CD4-positive, alpha-beta T cell treated with Interleukin-17A for 4 hours (primary cell): ENCODE measurements at places on chromosomes 12 and 14.

DNA sequence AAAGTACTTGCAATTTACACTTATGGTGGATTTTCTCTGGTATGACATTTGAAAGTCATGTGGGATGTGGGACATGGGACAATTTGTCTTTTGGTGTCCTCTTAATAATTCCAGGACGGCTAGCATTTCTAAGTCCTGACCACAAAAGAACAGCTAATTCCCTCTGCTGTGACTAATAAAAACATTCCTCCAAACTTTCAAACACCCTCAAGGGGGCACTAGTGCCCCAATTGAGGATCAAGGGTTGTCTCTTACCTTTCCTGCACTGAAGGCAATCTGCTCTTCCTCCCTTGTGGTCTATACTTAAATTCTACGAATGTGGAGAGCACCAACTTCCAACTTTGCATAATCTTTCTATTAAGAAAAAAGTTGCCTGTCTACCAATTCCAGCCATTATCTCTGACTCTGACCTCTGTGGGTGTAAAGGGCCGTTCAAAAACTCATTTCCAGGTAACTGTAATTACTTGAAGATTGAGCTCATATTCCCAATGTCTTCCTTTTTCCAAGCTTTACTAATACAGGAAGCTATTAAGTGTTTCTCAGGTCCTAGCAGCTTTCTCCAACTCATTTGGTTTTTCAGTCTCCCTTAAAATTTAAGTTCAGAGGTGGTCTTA, 210.2 kb downstream of the PTPRO start:
- peak; percentile 74 for DNase-seq

- no peak for DNase-seq
Measured at GRCh38 chr14:28758253-28758884, 8.2 kb upstream of the FOXG1 start.

- no peak for DNase-seq
Measured at GRCh38 chr12:62865065-62865464, 69.9 kb downstream of the PPM1H start.

DNA sequence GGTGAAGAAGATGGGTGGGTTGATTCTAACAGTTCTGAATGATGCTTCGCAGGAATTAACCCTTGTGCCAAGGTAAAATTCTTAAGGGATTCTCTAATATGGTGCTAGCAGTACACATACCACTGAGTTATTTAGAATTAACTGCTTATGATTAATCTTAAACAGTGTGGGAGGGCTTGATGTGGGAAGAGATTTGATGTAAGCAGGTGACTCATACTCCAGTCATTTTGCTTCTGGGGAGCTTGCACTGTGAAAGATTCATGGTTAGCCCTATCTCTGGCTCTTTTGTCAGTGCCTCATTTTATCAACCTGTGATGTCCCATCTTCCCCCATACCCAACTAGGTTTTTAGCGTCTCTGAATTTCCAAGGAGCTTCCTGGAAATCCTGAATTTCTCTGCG, 83.8 kb downstream of the NRXN3 start:
- no peak for DNase-seq

- DNase-seq, result no peak
Measured at GRCh38 chr14:36506732-36507614, 13.1 kb downstream of the NKX2-1 start.

DNA sequence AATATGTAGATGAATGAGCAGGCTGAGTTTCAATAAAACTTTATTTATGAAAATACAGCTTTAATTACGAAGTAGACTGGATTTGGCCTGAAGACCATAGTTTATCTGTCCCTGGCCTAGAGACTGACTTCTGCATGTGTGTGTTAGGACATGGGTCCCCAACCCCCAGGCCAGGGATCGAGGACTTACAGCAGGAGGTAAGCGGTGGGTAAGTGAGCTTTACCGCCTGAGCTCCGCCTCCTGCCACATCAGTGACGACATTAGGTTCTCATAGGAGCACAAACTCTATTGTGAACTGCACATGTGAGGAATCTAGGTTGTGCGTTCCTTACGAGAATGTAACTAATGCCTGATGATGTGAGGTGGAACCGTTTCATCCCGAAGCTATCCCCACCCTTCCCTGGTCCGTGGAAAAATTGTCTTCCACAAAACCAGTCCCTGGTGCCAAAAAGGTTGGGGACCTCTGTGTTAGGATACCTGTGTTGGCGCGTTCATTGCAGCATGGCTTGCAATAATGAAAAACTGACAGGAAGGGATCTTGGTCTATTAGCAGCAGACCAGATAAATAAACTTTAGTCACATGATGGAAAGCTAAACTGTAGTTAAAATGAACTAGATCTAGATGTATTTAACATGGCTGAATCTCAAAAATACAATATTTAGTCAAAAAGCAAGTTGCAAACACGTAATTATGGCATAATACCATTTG, 4.1 kb downstream of the GLRX5 start:
- no peak for DNase-seq

GRCh38 chr14:75030147-75030546, 21.1 kb downstream of the MLH3 start:
- DNase-seq, result no peak

DNA sequence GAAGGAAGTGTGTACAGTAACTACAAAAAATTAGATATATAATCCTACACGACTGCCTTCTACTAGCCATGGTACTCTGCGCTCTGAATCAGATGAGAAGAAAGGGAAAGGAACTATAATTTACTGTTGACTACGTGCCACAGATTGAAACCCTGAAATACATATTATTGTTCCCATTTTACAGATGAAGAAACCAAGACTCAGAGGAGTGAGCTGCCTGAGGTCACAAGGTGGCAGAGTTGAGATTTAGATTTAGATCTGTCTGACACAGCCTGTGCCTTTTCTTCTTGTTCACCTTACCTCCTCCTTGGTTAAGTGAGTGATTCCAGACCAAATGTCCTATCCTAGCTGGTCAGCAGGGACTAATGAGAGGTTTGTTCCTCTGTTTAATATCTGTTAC, 61.6 kb upstream of the OR4E1 start:
- no peak for DNase-seq

- no peak for DNase-seq
Measured at GRCh38 chr12:109309381-109310246, 530 bp upstream of the FOXN4 start.

GRCh38 chr12:104410326-104410725, 46.4 kb upstream of the CHST11 start:
- no peak for DNase-seq

DNA sequence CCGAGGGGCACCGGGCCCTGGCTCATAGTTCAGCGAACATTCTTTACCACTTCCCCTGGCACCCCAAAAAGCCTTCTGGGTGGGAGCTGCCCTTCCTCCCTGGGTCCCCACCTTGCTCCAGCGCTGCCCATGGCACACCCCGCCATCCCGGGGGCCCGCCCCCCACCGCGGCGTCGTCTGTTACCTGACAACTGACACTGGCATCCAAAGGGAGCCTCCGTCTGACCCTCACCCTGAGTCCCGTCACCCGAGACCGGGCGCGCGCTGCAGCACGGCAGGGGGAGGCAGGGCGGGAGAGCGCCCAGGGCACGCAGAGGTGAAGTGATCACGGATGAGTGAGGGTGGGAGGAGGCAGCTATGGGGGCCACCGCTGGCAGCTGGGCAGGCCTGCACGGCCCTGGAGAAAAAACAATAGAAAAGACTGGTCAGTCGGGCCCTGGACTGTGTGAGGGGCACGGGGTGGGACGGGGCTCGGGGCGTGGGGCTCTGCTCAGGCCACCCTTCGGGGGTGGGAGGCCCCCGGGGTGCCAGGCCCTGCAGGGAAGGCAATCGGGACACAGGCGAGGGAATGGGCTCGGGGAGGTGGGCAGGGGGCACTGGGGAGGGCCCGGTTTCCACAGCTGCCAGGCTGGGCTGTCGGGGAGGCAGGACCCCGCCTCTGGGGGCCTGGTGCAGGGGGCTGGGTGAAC, 40.7 kb downstream of the BCL11B start:
- DNase-seq, result peak; percentile 43

DNA sequence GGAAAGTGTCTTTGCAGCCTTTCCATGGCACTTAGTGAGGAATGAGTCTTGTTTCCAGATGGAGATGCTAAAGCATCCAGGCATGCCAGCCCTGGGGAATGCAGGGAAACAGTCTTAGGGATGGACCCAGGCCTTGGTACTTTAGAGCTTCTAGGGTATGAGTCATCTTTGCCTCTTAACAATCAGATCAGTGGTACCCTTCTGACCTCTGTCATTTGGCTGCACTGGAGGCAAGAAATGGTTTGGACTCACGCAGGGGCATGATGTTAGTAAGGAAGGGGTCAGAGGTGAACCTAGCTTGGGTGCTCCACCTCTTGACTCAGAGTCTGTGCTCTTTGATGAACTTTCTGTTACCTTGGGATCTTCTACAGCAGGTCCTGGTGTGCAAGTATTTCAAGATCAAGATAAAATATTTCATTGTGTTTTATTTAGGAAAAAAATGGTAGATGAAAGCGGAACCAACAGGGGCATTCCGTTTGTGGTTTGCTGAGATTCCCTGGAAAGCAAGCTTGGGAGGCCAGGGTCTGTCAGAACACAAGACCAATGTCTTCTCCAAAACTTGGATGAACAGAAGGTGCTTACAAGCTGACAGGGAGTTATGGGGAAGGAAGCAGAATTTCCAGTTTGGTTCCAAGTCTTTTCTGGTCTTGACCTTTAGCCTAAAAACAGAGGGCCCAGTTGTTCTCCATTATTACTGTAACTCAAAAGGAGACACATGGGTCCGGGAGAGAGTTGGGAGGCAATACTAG, 216.2 kb downstream of the ZFP36L1 start:
- DNase-seq, result no peak

- no peak for DNase-seq
Measured at GRCh38 chr14:74855945-74856344, 20.0 kb downstream of the PROX2 start.

DNA sequence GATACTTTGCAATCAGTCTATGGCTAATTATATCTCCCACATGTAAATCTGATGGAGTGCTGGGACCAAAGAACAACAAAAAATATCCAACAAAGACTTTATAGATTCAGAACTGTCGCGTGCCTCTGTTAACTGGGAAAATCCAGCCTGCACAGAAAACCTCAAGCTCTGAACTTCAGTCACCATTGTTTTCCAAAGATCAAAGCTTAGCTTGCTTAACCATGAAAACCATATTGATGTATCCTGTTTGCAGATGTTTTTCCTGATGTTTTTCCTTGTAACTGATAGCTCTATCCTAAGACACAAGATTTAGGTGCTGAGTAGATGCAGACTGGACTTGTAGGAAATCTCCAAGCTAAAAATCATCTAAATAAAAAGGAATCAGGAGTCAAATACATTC, 163.7 kb downstream of the GXYLT1 start:
- no peak for DNase-seq

DNA sequence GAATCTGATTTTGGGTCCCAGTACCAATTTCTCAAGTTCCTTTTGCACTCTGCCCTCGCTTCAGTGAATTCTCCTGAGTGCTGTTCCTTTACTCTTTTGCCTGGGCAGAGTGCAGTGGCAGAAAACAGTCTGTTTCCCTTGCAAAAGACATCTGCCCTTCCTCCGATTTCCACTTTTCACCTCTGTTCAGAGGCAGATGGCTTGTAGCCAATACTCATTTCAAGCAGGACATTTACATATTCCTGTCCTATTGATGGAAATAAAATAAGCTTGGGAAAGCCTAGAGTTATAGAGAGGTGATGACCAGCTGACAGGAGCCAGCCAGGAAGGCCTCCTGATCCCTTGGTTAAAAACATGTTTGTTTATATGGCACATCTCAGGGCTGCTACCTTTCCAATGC, 111.0 kb downstream of the SLC8A3 start:
- no peak for DNase-seq

- no peak for DNase-seq
Measured at GRCh38 chr12:122013791-122014590, 7.7 kb upstream of the BCL7A start.
